ENCODE measurements at places on chromosomes 16 and 17.

GRCh38 chr16:71965223-71965622 is 35.0 kb downstream of the PKD1L3 start:
- no peak for DNase-seq

GRCh38 chr17:69539781-69540319 is 125.4 kb downstream of the MAP2K6 start:
- DNase-seq, result no peak

DNA sequence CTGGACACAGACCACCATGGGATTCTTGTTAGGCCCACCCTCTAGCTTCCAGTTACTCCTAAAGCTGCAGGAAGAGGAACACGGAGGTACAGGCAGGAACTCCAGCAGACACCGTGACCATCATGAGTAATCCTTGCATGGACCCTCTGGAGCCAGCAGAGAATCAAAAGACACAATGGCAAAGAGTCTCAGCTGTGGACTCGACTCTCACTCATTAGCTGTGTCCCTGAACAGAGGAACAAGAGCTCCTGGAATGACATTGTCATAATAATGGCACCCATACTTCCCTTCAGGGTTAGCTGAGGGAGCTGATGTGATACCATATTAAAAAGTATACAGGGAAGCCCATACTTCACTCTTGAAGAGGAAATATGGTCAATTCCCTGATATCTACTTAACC is 176.3 kb upstream of the ASIC2 start:
- no peak for DNase-seq

DNA sequence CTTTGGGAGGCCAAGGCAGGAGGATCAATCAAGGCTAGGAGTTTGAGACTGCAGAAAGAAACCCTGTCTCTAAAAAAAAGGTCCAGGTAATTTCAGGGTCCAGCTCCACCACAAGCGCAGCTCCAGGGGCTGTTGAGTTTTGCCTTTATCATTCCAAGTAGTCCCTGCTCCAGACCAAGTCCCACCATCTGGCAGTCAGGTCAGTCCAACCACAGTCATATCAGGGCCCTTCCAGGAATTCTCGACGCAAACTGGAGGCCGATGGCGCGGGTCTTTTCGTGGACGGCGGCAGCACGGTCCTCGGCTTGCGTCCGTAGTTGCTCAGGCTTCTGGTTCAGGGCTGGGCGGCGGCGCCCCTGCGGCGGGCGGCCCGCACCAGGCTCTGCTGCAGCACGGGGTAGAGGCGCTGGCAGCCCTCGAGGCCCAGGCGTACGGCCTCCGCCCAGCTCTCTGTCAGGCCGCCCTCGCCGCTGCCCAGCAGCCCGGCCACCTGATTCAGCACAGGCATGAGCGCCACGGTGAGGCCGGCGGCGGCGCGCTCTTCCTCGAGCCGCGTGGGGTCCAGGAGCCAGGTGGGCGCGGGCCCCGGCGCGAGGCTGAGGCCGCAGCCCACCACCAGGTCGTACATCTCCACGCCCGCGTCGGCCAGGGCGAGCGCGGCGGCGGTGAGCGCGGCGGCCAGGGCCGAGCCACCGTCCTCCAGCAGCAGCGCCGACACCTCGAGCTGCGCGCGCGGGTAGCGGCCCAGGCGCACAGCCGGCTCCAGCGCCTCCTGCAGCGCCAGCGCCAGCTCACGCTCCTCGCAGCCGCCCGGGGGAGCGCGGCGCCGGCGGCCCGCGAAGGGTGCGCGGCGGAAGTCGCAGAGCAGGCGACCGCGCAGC is 752 bp downstream of the EXOSC6 start:
- no peak for DNase-seq

GRCh38 chr16:75351183-75351582 is 82.1 kb downstream of the CFDP1 start:
- DNase-seq, result no peak

DNA sequence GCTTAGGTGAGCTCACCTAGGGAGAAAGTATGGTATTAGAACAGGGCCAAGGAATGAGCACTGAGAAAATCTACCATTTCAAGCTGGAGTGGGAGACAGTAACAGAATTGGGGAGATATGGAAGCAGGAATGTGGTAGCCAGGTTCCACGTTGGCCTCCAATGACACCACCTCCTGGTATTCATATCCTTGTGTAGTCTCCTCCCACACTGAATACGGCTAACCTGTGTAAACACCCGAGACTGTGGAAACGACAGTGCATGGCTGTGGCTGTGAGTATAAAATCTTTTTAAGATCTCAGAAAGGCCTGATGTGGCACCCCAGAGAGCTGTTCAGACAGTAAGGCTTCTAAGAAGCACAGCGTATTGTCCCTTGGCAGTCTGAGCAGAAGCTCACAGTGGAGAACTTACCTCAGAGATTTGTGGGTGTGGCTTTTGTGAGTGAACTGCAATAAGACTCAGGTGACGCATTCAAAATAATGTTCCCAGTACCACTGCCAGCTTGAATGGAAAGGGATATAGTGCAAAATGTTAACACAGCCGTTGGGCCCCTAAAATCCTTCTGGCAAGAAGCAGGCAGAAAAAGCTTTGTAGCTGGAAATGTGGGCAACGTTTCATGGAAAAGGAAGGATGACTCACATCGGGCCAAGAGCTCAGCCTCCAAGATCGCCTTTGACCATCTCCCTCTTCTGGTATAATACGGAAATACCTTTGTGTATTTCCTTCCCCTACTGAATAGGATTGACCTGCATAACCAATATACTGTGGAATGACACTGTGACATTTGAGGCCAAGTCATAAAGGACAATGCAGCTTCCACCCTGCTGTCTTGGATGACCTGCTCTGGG is 14.4 kb downstream of the SDR42E1 start:
- no peak for DNase-seq

DNA sequence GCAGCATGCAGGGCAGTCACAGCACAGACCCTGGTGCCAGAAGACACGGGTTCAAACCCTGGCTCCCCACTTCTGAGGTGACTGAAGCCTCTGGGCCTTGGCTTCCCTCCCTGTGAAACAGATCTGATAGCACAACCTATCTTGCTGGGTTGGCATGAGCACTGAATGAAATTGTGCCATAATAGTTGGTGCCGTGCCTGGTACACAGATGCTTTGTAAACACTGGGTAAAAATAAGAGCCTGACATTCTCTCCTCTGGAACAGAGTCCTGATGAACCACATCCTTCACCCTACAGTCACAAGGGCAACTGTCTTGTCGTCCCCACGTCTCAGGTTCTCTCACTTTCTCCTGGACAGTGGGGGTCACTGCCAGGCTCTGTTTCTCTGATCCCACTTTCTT is 35.7 kb downstream of the NOS2 start:
- DNase-seq, result no peak

DNA sequence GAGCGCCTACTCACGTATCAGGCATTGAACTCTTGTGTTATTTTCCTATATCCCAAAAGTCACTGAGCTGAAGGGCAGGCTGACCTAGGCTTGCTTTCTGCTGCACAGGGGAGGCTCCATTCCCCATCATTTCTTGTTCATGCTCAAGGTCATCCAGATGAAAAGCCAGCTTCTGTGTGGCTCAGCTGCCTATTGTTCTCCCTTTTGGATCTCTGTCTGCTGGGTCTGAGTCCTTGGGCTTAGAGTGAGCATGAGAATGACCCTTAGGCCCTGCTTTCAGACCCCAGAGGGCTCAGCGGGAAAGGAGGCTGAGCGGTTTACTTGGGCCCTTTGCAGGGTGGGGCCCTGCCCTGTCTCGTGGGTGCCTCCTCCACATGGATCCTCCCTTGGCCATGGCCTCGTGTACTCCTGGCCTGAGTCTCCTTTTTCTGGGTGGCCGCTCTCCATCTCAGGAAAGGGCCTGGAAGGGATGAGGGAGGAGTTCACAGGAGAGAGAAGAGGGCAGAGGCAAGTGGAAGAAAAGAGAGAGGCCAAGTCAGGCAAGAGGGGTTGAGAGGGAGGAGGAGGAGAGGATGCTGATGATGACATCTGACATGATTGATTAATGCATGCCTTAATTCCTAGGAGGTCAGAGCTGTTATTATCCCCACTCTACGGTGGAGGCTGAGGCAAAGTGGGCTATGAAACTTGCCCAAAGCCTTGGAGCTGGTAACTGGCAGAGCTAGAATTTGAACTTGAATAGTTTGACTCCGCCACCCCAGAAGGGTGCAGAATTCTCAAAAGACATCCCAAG is 19.8 kb upstream of the MAP3K14 start:
- DNase-seq, result no peak

All from stimulated activated CD8-positive, alpha-beta memory T cell treated with anti-CD3 and anti-CD28 coated beads, Interleukin-15, amount 100 ng/mL, for 4 hours (primary cell).